GM10248 (cell line): ENCODE measurements at places on chromosomes 16 and 17.

- DNase-seq: no peak
Observed at GRCh38 chr16:4825196-4825595, 21.9 kb downstream of the GLYR1 start.

GRCh38 chr17:16269658-16270057 is 52.6 kb downstream of the PIGL start:
- no peak for DNase-seq

- DNase-seq: no peak
Observed at GRCh38 chr17:35584061-35584460, 3.1 kb upstream of the AP2B1 start.

GRCh38 chr17:44312396-44313104 is 4.1 kb downstream of the RUNDC3A start:
- no peak for DNase-seq

DNA sequence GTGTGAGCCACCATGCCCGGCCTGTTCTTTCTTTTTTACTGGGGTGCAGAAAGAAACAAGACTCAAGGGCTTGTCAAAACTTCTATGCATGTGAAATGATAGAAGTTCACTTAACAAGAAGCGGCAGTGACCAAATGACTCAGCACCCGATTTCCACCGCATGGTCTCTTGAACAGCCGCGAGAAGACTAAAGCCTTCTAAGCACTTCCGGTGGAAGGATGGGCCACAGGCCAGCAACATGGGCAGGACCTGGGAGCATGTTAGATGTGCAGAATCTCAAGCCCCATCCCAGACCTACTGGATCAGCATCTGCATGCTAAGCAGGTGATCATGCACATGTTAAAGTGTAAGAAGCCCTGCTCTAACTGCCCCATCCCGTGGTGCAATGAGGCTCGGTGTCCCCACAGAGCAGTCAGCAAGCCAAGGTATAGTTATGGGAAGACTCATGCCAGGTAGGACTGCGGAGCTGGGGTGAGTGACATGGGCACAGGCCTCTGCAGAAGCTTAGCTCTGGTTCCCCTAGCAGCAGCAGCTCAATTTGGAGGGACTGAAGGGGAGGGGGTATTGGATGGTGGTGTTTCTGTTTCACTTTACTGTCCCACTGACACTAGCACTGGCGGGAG is 88.5 kb upstream of the HNF1B start:
- peak; percentile 62 for DNase-seq

GRCh38 chr17:49028271-49028670 is 31.1 kb downstream of the IGF2BP1 start:
- no peak for DNase-seq

DNA sequence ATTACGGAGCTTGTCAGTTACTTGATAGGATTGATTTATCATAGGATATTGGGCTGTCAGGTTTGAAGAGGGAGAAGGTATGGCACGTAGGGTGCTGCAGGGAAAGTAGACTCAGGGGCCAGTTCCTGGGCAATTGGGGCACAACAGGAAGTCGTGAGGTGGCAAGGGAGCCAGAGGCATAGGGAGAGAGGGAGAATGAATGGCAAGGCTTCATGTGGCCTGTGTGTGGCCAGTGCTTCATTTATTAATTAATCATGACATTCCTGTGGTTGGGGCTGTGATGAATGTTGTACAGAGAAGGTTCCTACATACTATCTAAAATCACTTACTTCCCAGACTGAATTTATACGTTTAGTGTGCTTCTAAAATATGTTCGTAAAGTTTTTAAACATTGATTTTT is 19.3 kb downstream of the MFSD11 start:
- no peak for DNase-seq

DNA sequence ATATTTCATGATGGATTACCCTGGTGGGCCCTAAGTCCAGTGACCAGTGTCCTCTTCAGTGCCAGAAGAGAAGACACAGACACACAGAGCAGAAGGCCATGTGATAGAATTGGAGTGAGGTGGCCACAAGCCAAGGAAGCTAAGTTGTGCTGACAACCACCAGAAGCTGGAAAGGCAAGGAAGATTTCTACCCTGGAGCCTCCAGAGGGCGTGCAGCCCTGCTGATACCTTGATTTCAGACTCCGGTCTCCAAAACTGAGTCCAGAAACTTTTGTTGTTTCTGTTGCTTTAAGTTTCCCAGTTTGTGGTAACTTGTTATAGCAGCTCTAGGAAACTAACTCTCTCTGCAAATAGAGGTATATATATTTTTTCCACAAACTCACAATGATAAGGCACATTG is 396.6 kb upstream of the ASIC2 start:
- no peak for DNase-seq

- no peak for DNase-seq
Observed at GRCh38 chr17:32264140-32264799, 1.4 kb upstream of the RHBDL3 start.

- no peak for DNase-seq
Observed at GRCh38 chr16:8032406-8032805, 557.9 kb downstream of the TMEM114 start.

- DNase-seq: no peak
Observed at GRCh38 chr17:38705803-38706504, 881 bp downstream of the MLLT6 start.

DNA sequence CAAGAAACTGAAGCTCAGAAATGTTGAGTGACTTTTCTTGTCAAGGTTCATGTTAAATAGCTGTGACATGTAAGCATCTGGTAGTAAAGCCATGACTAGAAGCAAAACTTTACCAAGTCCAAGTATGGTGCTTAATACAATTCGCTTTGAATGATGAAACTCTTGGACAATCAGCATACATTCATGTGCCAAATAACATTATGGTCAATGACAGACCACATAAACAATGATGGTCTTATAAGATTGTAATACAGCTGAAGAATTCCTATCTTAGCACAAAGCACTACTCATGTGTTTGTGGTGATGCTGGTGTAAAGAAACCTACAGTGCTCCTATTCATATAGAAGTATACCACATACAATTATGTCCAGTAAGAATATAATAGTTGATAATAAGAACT is 97.1 kb upstream of the RPRML start:
- DNase-seq: no peak

DNA sequence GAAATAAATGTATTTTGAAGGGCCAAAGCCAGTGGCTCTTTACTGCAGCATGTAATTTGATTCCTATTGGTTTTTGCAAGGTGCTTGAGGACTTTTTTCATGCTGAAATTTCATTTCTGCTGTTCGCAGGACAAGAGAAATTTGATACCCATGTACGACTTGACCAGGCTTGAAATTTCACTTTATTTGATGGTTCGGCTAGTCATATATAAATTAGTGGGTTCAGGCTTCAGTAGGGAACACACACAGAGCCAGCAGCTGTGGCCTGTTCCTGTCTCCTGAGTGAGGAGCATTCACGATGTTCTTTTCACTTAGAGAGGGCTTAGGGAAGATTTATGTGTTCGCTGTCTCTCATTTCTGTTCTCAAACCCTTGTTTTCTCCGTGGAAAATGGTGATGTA is 258.4 kb upstream of the CACNG5 start:
- no peak for DNase-seq

GRCh38 chr16:4241928-4242283 is at the start of gene SRL:
Gene SRL, minus strand, starts transcription at chr16:4242080. Its CDS starts 13 bp downstream, at chr16:4242067.
- no peak for DNase-seq

DNA sequence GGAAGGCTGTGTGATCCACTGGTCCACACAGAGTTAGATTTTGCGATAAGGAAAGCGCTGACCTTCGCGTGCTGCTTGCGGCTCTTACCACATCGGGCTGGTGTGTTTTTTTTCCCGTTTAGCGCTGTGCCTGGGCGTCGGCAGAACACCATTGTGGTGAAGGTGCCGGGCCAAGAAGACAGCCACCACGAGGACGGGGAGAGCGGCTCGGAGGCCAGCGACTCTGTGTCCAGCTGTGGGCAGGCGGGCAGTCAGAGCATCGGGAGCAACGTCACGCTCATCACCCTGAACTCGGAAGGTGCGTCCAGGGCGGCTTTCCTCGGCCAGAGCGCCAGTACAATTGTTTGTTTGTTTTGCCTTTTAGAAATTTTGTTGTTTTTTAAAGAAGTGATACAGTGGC is 54.7 kb downstream of the BANP start:
- DNase-seq: no peak

DNA sequence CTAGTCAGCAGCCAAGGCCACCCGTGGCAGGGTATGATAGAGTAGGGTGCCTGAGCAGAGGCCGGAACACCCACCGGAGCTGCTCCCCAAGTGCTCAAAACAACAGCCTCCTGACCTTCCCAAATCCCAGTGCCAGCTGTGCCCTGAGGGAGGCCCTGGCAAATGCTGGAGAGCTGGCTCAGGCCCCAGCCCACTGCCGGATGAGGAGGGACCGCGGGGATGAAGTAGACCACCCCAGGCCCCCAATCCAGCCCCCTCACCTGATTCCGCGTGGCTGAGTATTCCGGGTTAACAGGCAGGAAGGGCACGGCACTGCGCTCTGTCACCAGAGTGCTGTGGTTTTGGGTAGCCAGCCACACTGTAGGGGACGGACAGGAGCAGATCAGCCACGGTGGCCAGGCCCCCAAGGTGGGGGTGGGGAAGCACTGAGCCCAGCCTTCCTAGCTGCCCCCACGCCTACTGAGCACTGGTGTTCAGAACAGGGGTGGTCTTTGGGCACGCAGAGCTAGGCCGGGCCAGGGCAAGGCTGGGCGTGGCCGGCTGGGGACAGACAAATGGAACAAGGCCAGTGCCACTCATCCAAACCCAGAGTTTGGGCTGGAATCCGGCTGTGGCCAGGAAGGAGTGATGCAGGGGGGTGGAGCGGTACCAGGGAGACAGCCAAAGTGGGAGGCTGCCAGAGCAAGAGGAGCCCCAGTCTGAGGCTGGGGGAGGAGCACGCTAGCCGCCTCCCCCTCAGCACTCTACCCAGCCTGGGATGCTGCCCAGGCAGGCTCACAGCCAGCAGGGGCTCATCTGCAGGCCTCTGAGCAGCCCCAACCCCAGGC is 9.1 kb downstream of the TP53I13 start:
- no peak for DNase-seq

GRCh38 chr17:82893779-82894178 is 54.0 kb upstream of the ZNF750 start:
- DNase-seq: no peak

GRCh38 chr17:41737680-41738023 is 3.2 kb upstream of the HAP1 start:
- no peak for DNase-seq

DNA sequence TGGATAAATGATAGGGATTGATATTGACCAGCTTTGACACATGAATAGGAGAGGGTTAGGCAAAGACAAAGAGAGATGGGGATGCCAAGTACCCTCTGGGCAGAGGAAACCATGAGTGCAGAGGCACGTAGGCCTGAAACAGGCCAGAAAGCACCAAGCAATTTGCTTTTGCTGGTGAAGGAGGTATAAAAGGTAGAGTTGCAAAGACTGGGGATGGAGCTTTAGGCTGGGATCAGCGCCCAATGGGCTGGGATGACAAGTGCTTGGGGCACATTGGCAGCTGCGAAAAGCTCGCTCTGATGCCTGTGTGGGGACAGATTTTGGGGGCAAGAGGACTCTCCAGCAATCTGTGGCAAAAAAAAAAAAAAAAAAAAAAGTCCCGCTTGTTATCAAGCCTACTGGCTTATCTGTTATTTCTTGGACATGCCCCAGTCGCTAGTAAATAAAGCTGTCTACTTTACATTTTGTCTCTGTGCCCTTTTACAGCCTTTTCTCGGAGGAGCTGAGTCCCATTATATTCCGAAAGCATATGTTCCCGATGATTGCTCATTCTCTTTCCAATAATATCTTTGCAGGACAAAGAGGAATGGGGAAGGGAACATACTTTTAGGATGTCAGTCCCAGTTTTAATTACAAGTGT is 578.4 kb downstream of the MAF start:
- DNase-seq: no peak

GRCh38 chr16:5065813-5066212 is at the start of gene C16orf89:
Gene C16orf89, minus strand, starts transcription at chr16:5065956. Its CDS starts 48 bp downstream, at chr16:5065908.
- DNase-seq: no peak

GRCh38 chr17:41561554-41561953 is 10.3 kb downstream of the KRT9 start:
- DNase-seq: no peak

DNA sequence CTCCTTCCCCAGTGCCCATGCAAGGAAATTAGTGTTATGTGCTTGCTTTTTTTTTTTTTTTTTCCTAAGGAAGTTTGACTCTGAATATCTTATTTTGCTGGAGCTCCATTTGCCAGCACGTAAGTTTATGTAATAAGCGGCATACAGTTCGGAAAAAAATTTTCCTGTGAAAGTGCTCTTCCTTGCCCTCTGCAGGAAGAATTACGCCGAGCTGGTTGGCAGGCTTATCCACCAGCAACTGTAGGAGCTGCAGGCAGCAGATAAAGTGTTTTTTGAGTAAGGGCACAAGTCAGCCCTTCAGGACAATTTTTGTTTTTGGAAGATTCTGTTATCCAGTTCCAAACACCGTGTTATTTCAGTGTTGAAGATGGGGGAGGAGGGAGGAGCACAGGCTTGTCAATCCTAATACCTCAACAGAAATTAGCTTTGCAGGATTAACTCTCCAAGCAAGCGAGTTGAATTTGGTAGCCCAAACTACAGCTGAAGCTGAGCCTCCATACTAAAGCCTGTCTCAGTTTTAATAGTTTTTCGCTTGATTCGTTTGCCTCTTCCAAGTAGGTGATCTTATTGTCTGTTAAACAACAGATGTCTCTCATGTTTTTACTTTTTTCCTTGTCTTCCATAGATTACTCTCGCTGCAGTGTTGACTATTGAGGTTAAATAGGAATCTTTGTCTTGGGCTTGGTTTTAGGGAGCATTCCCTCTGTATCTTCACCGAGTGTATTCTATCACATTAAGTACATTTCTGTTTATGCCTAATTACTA is 1.1 kb downstream of the SPECC1 start:
- DNase-seq: no peak

DNA sequence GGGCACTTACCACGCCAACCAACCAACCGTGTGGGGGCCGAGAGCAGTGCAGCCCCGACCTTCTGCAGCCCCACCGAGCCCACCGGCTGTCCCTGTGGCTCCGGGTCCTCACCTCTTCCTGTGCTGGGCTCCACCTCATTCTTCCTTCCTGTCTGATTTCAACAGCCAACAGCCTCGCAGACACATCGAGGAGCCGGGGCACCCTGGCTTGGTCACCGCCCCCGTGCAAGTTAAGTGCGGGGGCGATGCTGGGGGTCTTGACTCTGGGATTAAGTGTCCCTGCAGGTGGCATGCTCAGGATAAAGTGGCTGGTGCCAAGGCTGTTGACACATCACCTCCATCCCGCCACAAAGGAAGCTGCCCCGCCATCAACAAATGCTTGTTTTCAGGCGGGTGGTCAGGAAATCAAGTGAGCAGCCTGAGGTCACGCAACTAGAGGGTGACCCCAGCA is at the start of gene NLRC3:
Gene NLRC3 (minus strand): TSS at position 102 of the 451 bp plus-strand sequence. CDS start 12,367 bp downstream, outside the sequence.
- peak; percentile 65 for DNase-seq
